SJCRH30 (cell line): ENCODE measurements at places on chromosomes 7 and 10. TPM values are rescaled to one million over a fixed set of nuclear protein-coding genes. Genes with fewer than 3 reads are reported as not detected.
A peak's percentile ranks its signal among the peaks of the same experiment; 100 is the strongest.

Gene CYP26C1
- total RNA-seq, result not detected in 2 replicates

- H3K4me3 ChIP-seq, result no peak overlapping the region
- H3K36me3 ChIP-seq, result 0 out of 2 replicates have a peak, but pooled peaks cover 5% of the 10 kb centered on the region
- DNase-seq, result no peak
- H3K27ac ChIP-seq, result no peak overlapping the region
Observed at GRCh38 chr10:127408733-127409132, 140.4 kb upstream of the NPS start.

GRCh38 chr10:7913126-7913872, 95.0 kb downstream of the TAF3 start:
- no peak for DNase-seq
- H3K4me3 ChIP-seq, result no peak overlapping the region
- H3K27me3 ChIP-seq, result no peaks in the 10 kb centered on the region
- H3K4me1 ChIP-seq, result no peaks in the 10 kb centered on the region
- H3K27ac ChIP-seq, result no peak overlapping the region

DNA sequence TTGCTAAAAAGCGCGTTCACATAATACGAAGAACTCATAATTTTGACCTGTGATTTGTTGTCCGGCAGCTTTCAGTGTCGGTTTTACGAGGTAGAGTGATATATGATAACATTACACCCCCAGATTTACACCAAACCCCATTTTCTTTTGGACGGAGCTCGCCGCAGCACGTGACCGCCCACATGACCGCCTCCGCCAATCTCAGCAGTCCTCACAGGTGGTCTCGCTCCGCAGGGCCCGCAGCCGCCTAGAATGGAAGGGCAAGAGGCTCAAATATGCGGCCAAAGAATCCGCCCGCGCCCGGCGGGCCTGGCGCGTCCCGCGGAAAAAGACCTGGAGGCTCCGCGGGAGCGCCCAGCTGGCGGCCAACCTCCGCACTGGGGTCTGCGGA, at the start of gene HOXA7:
HOXA7 (minus strand) TSS at position 168 of the 391 bp plus-strand sequence; CDS start at position 38, 130 bp downstream.
- H3K4me3 ChIP-seq, result peak within 1 kb of the TSS; percentile 82
- H3K4me1 ChIP-seq, result peaks cover 3% of the 10 kb centered on the region; the same call in 1 of the 2 replicates
- H3K36me3 ChIP-seq, result no peaks in the 10 kb centered on the region
- DNase-seq, result peak; percentile 92
- H3K27me3 ChIP-seq, result no peaks in the 10 kb centered on the region
- H3K27ac ChIP-seq, result peak within 1 kb of the TSS; percentile 80

GRCh38 chr7:118006979-118007378, 133.7 kb upstream of the CTTNBP2 start:
- no peak overlapping the region for H3K4me3 ChIP-seq
- DNase-seq, result no peak
- H3K4me1 ChIP-seq, result no peaks in the 10 kb centered on the region
- H3K36me3 ChIP-seq, result no peaks in the 10 kb centered on the region
- H3K27me3 ChIP-seq, result no peaks in the 10 kb centered on the region

GRCh38 chr7:132390705-132391104, 185.6 kb downstream of the PLXNA4 start:
- no peaks in the 10 kb centered on the region for H3K36me3 ChIP-seq
- no peak for DNase-seq
- peaks cover 13% of the 10 kb centered on the region; the same call in 1 of the 2 replicates for H3K4me1 ChIP-seq
- no peak overlapping the region for H3K4me3 ChIP-seq

- H3K36me3 ChIP-seq, result no peaks in the 10 kb centered on the region
- H3K27ac ChIP-seq, result no peak overlapping the region
- no peak overlapping the region for H3K4me3 ChIP-seq
- H3K4me1 ChIP-seq, result peaks cover 13% of the 10 kb centered on the region
Observed at GRCh38 chr7:43535031-43535451, 47.9 kb upstream of the STK17A start.

DNA sequence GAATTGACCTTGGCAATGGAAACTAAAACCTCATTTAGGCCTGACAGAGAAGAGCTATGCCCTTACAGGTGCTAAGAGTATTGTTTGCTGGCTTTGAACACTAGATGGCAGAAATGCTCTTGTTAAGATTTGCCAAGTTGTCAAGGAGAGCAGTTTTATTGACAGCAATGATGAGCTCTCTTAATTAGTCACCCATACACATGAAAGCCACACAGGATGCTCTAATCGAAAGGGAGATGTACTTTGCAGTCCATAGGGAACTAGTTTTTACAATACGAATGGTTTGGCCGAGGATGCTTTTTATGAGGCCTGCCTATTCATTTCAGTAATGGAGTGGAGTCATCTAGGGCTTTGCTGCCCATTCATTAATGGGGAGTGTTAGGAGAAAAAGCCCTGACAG, 45.4 kb upstream of the MBL2 start:
- H3K4me1 ChIP-seq, result no peaks in the 10 kb centered on the region
- H3K4me3 ChIP-seq, result no peak overlapping the region
- no peaks in the 10 kb centered on the region for H3K36me3 ChIP-seq
- no peaks in the 10 kb centered on the region for H3K27me3 ChIP-seq
- H3K27ac ChIP-seq, result no peak overlapping the region

DNA sequence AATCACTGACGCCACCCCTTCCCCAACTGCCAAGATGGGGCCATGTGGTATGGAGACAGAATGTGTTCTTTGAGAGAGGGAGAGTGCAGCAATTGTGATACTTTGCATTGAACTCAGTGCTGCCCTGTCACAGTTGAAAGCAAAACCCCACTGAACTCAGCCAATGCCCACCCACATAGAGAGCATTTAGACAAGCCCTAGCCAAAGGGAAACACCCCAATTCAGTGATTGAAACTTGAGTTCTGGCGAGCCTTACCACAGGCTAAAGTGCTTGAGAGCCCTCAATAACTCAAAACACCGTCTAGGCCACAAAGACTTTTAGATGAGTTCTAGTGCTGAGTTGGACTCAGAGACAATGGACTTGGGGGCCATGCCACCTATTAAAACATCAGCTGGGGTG, 751.9 kb upstream of the POT1 start:
- H3K27ac ChIP-seq, result no peak overlapping the region
- H3K36me3 ChIP-seq, result no peaks in the 10 kb centered on the region
- H3K27me3 ChIP-seq, result no peaks in the 10 kb centered on the region
- H3K4me1 ChIP-seq, result no peaks in the 10 kb centered on the region
- DNase-seq, result no peak

GRCh38 chr10:90470966-90471365, 386.9 kb downstream of the HTR7 start:
- no peak overlapping the region for H3K4me3 ChIP-seq
- no peaks in the 10 kb centered on the region for H3K4me1 ChIP-seq
- no peak for DNase-seq
- no peaks in the 10 kb centered on the region for H3K27me3 ChIP-seq
- H3K36me3 ChIP-seq, result no peaks in the 10 kb centered on the region

GRCh38 chr10:131444286-131444685, 132.8 kb upstream of the TCERG1L start:
- no peaks in the 10 kb centered on the region for H3K36me3 ChIP-seq
- no peak overlapping the region for H3K27ac ChIP-seq
- no peaks in the 10 kb centered on the region for H3K27me3 ChIP-seq
- H3K4me3 ChIP-seq, result no peak overlapping the region
- H3K4me1 ChIP-seq, result no peaks in the 10 kb centered on the region

GRCh38 chr7:41277561-41277960, 425.3 kb downstream of the INHBA start:
- DNase-seq, result no peak
- H3K27me3 ChIP-seq, result 0 out of 2 replicates have a peak, but pooled peaks cover 7% of the 10 kb centered on the region
- H3K36me3 ChIP-seq, result no peaks in the 10 kb centered on the region
- H3K27ac ChIP-seq, result no peak overlapping the region
- H3K4me1 ChIP-seq, result no peaks in the 10 kb centered on the region

- no peaks in the 10 kb centered on the region; the same call in 1 of the 2 replicates for H3K27me3 ChIP-seq
- H3K4me1 ChIP-seq, result peaks cover 18% of the 10 kb centered on the region
- peak; percentile 66 for DNase-seq
- 0 out of 2 replicates have a peak overlapping the region, but pooled peaks have one; percentile 3 for H3K27ac ChIP-seq
- H3K4me3 ChIP-seq, result no peak overlapping the region
Observed at GRCh38 chr7:136062625-136063325, 85.6 kb upstream of the MTPN start.

- H3K4me1 ChIP-seq, result peaks cover 5% of the 10 kb centered on the region; the same call in 1 of the 2 replicates
- H3K4me3 ChIP-seq, result no peak overlapping the region
- no peak for DNase-seq
- no peak overlapping the region for H3K27ac ChIP-seq
- H3K36me3 ChIP-seq, result no peaks in the 10 kb centered on the region
Observed at GRCh38 chr7:117704063-117704462, 169.2 kb downstream of the CTTNBP2 start.
